ENCODE measurements at places on chromosomes 3 and 15.

- DNase-seq: no peak
Measured at GRCh38 chr3:175932586-175932985, 1073.5 kb downstream of the NAALADL2 start.

DNA sequence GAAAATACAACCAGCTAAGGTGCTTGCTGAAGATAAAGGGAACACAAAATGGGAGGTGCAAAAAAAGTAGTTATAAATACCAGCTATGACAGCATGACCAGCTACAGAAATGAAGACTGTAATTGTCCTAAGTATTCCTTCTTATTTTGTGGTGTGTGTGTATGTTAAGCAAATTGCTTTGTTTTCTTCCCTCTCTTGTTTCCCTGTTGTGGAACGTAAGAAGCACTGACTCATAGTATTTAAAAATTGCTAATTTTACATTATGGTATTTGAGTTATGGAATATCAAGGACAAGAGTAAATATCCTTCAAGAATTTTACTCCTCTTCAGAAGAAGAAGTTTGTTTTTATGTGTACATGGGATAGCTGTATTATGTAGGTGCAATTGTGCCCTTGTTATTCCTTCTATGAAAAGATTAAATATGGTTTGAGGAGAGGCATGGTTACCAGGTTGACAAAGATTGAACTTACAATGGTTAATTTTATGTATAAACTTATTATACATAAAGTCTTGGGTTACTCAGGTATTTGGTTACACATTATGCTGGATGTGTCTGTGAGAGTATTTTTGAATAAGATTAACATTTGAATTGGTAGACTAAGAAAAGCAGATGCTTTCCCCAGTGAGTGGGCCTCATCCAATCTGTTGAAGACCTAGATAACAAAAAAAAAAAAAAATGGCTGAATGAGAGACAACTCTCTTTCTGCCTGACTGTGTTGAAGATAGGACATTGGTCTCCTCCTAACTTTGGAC lies 1132.1 kb upstream of the ALCAM start:
- no peak for DNase-seq

GRCh38 chr3:32822609-32823498 lies 5.1 kb downstream of the TRIM71 start:
- DNase-seq: no peak

- DNase-seq: no peak
Measured at GRCh38 chr3:16501376-16501775, 12.1 kb downstream of the RFTN1 start.

DNA sequence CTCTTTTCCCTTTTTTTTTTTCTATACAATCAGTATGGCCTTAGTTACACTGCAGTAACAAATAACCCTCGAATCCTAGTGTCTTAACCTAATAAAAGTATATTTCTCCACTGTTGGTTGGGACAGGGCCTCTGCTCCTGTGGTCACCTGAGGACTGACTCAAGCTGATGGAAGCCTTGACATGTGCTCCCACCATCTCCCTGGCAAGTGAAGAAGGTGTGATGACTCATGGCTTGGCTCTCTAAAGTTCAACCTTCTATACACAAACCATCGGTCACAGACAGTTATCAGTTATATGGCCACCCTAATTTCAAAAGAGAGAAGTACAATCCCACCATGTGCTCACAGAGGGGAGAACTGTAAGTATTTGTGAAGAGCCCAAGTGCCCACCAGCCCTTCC lies 65.8 kb upstream of the CACNA2D3 start:
- DNase-seq: no peak
